Fibroblast of skin of abdomen (primary cell): ENCODE measurements at places on chromosomes 13 and 19.

- peak; percentile 2 for DNase-seq
These were observed 102.2 kb upstream of the PEG3 start for GRCh38 chr19:56942756-56943155.

GRCh38 chr13:22837980-22838647, 342.7 kb upstream of the SGCG start:
- no peak for DNase-seq

DNA sequence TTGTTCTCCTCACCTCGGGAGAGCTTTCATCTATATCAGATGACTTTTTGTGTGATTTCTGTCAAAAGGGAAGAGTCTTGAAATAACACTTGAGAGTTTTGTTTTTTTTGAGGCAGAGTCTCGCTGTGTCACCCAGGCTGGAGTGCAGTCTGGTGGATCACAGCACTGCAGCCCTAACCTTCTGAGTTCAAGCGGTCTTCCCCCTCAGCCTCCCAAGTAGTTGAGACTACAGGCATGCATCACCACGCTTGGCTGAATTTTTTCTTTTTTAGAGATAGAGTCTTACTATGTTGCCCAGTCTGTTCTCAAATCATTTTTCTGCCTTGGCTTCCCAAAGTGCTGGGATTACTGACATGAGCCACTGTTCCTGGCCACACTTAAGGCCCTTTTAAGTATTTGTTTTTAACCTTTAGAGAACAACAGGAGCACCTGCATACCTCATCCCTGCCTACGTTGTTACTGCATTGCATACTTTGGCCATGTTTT, 11.4 kb downstream of the NDFIP2 start:
- DNase-seq = peak; percentile 2

DNA sequence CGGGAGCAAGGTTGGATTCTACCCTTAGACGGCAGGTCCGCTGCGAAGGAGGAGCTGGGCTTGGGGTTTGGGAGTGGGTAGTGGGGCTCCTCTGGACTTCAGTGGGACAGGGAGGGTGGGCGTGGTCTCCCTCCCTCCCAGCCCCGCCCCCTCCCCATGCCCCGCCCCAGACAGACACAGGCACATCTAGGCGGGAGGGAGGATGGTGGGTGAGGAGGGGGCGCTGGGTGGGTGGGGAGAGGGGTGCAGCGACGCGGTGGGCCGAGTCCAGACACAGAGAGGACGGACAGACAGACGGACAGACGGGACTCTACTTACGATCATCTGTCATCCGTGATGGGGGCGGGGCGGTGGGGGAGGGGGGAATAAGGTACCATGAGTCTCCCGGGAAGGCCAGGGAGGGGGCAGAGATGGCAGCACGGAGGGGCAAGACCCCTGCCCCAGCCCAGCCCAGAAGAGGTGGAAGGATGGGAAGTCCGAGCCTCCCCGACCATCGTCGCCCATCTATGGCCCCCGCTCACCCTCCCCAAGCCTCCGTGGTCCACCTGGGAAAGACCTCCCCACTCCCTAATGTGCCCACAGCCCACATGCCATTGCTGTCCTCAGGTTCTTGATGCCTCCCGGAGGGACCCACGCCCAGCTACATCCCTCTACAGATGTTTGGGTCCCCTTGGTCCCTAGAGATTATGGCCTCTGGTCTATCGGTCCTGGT, 64.8 kb downstream of the UNC13A start:
- DNase-seq = no peak

- DNase-seq = peak; percentile 76
These were observed 212.5 kb upstream of the IRS2 start for GRCh38 chr13:109998684-109999533.

- peak; percentile 49 for DNase-seq
These were observed 412.9 kb upstream of the SPRY2 start for GRCh38 chr13:80753866-80754265.

GRCh38 chr13:35693134-35693784, 216.8 kb upstream of the MAB21L1 start:
- peak; percentile 60 for DNase-seq

- DNase-seq = no peak
These were observed 8.7 kb upstream of the TIMM50 start for GRCh38 chr19:39471756-39472536.

GRCh38 chr13:108948251-108948671, 318.9 kb downstream of the MYO16 start:
- DNase-seq = no peak

- no peak for DNase-seq
These were observed 1.9 kb upstream of the F7 start for GRCh38 chr13:113103646-113104045.

DNA sequence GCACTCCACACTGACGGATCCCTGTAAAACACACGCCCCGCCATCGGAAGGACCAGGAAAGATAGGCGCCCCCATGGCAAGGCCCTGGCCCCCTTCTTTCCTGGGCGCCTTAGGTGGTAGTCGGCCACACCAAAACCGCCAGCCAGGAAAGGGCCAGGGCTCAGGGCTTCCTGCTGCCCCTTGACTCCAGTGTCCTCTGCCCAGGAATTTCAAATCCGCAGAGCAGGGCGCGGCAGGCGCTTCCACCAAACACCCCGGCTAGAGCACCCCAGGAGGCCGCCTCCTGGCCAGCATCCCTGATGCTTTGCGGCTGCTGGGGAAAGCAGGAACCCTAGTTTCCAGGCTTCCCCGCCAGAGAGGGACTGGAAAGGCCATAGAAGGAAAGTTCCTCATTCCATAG, 57.5 kb downstream of the ZNF726 start:
- no peak for DNase-seq

DNA sequence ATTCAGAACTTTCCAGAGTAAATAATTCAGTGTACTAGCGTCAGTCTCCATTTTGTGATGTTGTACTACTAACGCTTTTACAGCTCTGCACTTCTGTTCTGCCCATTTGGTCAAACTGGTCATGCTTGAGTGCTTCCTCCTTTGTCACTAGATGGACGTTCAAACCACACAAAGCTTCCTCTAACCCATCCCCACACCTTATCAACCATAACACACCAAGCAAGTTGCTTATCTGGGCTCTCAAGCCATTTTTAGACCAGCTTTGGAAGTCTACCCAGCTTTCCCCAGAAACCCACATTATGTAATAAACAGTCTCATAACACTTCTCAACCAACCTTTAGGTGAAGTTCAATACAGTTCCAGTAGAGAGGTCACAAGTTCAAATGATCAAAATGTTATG, 2.3 kb upstream of the ZNF347 start:
- no peak for DNase-seq

GRCh38 chr13:58843071-58843470, 1211.5 kb downstream of the PCDH17 start:
- no peak for DNase-seq

GRCh38 chr19:49201042-49201441, 43.5 kb downstream of the TRPM4 start:
- DNase-seq = no peak

- no peak for DNase-seq
These were observed 211.8 kb downstream of the PCCA start for GRCh38 chr13:100300708-100301107.

DNA sequence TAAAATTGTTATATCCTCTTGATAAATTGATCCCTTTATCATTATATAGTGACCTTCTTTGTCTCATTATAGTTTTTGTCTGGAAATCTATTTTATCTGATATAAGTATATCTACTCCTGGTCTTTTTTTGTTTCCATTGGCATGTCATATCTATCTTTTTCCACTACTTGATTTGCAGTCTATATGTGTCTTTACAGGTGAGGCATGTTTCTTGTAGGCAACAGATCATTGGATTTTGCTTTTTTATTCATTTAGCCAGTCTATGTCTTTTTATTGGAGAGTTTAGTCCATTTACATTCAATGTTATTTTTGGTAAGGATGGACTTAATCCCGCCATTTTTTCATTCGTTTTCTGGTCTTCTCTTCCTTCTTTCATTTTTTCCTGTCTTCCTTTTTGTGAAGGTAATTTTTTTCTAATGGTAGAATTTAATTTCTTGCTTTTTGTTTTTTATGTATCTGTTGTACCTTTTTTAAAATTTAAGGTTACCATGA, 13.5 kb upstream of the ZNF823 start:
- DNase-seq = no peak

DNA sequence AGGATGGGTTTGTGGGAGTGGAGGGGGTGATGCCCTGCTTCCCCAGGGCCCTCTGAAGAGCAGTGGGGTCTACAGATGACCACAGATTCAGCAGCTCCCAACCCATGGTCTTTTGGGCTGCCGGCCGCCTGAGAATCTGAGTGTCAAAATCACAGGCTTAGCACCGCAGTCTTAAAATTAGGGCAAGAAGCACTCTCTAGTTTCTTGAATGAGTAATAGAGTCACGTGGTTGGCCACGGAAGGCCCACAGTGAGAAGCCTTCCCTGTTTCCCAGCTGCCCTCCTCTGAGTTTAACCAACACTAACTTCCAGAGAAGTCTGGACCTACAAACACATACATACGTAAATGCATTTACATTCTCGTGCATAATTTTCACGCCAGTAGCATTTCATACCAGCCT, 5.2 kb downstream of the PRMT1 start:
- DNase-seq = no peak

- no peak for DNase-seq
These were observed 91.2 kb downstream of the KATNAL1 start for GRCh38 chr13:30216111-30216510.

DNA sequence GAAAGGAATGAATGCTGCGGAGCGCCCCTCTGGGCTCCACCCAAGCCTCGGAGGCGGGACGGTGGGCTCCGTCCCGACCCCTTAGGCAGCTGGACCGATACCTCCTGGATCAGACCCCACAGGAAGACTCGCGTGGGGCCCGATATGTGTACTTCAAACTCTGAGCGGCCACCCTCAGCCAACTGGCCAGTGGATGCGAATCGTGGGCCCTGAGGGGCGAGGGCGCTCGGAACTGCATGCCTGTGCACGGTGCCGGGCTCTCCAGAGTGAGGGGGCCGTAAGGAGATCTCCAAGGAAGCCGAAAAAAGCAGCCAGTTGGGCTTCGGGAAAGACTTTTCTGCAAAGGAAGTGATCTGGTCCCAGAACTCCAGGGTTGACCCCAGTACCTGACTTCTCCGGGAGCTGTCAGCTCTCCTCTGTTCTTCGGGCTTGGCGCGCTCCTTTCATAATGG, 8.6 kb downstream of the PDX1 start:
- DNase-seq = no peak

DNA sequence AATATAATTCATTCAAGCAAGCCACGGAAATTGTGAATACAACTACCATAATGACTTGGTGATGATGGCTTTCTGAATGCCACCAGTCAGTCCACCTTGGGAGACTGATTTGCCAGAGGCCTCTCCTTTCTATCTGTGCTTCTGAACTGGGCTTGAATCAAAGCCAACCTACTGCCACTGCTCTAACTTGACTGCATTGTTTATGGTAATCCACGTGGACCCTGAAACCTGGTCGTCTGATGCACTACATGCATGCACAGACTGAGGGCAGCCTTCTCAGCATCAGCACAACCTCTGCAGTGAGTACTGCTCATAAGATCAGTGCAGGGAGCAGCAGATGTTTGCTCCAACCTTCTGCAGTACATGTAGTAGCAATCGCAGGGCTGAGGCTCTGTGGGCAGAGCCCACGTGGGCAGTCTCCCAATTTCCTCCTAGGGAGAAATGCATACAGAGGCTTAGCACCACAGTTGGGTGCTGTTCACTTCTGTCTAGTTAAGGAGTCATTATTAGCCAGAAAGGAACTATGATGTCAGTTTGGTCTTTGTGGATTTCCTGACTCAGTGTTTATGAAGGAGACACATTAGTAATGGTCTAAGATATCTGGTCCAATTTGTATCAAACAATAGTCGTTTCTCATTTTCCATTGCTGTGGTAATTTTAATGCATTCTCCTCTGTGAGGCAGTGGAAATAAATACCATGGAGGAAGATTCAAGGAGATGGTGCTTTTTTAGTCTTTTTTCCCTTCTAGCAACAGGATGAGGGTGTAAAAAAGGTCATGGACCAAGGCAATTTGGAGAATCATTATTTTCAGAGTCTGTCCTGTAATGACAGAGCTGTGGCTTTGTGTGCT, 82.5 kb downstream of the AKAP11 start:
- peak; percentile 62 for DNase-seq

DNA sequence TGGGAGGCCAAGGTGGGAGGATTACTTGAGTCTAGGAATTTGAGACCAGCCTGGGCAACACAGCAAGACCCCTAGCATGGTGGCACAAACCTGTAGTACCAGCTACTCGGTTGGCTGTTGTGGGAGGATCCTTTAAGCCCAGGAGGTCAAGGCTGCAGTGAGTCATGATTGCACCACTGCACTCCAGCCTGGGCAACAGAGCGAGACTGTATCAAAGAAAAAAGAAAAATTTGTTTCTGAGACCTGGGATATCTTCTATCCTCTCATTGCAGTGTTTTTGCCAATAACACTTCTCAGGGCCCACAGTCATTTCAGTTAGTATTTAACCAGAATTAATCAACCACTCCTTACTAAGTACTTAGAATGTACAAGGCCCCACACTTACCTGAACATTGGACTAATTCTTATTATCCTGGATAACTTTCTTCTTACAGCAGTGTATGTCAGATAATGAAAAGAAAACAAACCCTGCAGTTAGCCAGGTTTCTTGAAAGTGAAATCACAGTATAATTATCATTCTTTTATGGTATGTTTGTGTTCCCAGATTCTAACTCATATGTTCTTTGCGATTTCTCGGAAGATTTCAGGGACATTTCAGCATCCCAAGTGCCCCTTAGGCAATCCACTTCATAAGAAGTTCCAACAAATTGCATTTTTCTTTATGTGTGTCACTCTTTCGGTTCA, 75.6 kb upstream of the KLF5 start:
- DNase-seq = peak; percentile 52

DNA sequence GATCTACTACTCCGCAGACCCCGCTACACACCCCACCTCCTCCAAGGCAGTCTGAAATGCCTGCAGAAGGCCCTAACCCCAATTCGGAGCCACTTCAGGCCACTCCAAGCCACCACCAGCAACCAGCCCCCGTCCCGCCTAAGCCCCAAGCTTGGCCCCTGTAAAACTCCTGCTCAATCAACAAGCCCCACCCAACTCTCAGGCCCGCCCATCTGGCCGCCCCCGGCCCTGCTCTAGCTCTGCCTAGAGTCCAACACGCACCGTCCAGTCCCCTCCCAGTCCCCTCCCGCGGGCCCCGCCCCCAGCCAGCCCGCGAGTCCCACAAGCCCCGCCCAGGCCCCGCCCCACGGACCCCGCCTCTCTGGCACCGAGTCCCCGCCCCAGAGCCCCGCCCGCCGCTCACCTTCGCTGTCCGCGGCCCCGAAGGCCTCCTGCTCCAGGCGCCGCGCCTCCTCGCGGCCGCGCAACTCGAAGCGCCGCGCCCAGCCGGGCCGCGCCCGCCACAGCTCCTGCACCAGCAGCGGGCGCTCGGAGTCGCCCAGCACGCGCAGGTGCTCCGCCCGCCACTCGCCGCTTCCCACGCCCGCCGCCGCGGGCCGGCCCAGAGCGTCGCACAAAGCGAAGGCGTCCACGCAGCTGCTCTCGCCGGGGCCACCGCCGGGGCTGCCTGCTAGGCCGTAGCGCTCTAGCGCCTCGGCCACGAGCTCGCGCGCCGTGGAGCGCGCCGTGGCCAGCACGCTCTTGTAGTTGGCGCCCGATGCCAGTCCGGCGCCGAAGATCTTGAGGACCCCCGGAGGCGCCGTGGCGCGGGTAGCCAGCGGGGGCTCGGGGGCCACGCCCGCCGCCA, 1.6 kb downstream of the RASIP1 start:
- peak; percentile 68 for DNase-seq

GRCh38 chr13:83879431-83880171, 2.7 kb downstream of the SLITRK1 start:
- DNase-seq = no peak
